Keratinocyte (primary cell): ENCODE measurements at places on chromosomes 1 and 21.

DNA sequence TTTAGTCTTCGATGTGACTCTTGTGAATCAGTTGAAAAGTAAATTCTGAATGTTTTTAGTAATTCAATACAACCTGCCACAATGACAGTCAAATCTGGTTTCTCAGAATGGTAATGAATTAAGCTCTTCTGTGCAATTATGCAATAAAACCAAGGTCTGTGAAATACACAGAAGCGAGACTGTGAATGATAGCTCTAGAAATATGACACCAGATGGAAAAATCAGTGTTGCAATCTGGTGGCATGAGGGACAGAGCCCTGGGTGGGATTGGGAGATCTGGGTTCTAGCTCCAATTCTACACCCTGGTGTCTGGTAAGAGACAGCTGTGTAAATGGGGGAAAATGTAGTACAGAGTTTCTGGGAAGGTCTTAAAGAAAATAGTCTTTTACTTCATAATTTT, 586.4 kb upstream of the ZRANB2 start:
- DNase-seq, result no peak
- no peaks in the 10 kb centered on the region for H3K27me3 ChIP-seq
- H3K4me1 ChIP-seq, result no peaks in the 10 kb centered on the region
- no peak overlapping the region for H3K27ac ChIP-seq

- peaks cover 7% of the 10 kb centered on the region for H3K27me3 ChIP-seq
- H3K27ac ChIP-seq, result no peak overlapping the region
These were observed 43.2 kb upstream of the COL6A1 start for GRCh38 chr21:45938453-45938755.

DNA sequence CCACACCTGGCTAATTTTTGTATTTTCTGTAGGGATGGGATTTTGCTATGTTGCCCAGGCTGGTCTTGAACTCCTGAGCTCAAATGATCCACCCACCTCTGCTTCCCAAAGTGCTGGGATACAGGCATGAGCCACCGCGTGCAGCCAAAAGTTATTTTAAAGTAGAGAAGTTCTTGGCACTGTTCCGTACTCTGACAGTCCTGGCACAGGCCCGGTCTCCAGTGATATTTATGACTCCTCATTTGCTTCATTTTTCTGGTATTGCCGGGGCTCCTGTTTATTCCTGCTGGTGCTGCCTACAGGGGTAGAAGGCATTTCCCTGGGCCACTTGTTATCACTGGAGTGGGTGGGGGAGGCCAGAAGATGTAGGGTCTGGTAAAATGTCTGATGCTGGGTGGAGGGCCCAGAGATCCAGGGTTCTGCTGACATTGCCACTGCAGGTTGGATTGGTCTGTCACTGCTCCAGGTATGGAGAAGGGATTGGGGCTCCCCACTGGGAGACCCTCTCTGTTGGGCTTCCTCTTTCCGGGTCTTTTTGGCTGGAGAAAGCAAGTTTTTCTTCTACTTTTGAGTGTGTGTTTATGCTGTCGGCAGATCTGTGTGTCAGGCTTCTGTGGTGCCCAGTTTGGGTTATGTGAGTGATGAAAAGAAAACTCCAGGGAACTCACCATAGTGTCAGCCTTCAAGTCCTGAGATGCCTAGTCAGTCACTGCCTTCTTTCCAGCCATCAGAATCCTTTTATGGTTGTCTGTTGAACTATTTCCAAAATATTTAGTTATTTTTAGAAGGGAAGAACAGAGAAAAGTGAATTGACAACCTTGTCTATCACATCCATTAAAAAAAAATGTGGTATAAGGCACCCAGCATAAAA, 4.5 kb downstream of the MROH7 start:
- H3K36me3 ChIP-seq, result no peaks in the 10 kb centered on the region
- peaks cover 9% of the 10 kb centered on the region for H3K27me3 ChIP-seq
- no peaks in the 10 kb centered on the region for H3K4me1 ChIP-seq

DNA sequence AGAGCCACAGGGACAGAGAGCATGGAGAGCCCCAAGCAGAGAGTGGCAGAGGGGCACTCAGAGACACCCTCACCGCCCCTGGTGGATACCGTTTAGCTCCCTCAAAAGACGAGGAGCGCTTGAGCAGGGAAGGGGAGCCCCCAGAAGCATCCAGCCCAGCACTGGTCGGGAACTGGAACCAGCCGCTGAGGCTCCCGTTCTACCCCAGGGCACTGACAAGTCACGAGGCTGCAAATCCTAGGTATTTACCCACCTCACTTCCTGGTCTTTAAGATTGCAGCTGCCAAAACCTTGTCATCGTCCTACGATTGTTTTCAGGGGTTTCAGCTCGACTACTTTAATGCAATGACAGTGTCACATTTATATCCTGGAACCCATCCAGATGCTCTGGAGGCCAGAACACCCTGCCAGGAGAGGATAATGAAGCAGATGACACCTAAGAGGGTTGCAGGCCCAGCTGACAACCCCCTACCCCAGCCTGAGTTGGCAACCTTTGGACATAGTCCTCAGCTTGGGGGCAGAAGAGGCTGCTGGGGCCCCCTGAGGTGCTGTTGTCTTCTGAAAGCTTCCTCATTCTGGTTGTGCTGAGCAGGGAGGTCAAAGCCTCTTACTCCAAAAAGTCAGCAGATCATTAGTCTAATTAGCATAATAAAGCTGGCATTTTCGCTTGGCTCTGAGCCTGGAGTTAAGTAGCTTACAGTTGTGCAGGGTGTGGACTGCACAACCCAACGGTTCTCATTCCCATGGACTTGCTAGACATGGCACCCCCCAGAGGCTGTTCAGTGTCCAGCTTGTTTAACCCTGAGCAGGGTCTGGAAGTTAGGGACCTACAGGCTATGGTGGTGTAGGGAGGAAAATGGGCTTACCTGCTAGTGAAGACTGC, 20.6 kb upstream of the BACE2 start:
- DNase-seq, result no peak
- H3K27ac ChIP-seq, result no peak overlapping the region
- H3K4me1 ChIP-seq, result peaks cover 3% of the 10 kb centered on the region

DNA sequence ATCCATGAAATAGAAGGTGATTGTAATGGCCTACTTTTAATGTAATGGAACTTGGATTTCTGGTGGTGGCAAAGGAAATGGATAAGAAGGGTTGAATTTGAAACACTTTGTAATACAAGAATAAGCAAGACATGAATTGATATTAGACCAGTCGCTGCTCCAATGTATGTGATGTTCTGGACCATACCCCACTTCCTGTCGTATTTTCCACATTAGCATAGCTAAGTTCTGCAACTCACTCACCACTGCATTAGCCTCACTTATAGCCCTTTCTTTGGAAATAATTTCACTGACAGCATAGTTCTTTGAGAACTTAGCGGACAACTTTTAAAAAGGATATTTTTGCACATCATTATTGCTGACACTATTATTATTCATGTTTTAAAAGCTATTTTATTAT, 32.3 kb upstream of the CNIH3 start:
- H3K4me1 ChIP-seq, result no peaks in the 10 kb centered on the region
- H3K27ac ChIP-seq, result no peak overlapping the region
- H3K36me3 ChIP-seq, result no peaks in the 10 kb centered on the region
- no peak for DNase-seq

DNA sequence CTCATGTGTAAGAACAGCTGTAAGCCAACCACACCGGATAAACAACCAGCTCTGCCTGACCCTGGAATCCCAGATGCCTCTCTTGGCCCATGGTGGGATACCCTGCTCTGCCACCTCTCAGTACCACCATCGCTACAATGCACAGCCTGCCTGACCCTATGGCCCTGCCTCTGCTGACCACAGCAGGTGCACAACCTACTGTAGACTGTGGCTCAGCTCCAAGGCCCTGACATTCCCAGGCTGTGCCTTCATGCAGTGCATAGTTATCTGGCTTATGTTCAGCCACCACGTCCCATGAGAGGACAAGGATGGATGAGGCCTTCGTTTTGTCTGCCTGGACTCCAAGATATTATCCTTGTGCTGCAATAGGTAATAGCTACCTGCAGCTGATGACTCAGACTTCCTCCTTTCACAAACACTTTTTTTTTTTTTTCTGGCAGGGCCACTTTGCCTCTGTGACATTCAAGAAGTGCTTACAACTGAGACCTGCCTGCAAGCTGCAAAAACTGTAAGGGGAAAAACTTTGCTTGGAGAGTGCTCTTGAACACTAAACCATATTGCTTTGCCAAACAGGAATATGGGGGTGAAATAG, 177.7 kb downstream of the URB2 start:
- H3K36me3 ChIP-seq, result no peaks in the 10 kb centered on the region
- no peaks in the 10 kb centered on the region for H3K4me1 ChIP-seq
- H3K27me3 ChIP-seq, result no peaks in the 10 kb centered on the region
- DNase-seq, result no peak
- no peak overlapping the region for H3K4me3 ChIP-seq

GRCh38 chr21:44995343-44995941, 55.6 kb downstream of the SLX9 start:
- no peaks in the 10 kb centered on the region for H3K36me3 ChIP-seq
- peaks cover 13% of the 10 kb centered on the region for H3K27me3 ChIP-seq
- H3K27ac ChIP-seq, result no peak overlapping the region

GRCh38 chr1:219433001-219433400, 179.9 kb downstream of the ZC3H11B start:
- no peak for DNase-seq
- no peak overlapping the region for H3K4me3 ChIP-seq
- H3K36me3 ChIP-seq, result no peaks in the 10 kb centered on the region
- no peaks in the 10 kb centered on the region for H3K27me3 ChIP-seq

DNA sequence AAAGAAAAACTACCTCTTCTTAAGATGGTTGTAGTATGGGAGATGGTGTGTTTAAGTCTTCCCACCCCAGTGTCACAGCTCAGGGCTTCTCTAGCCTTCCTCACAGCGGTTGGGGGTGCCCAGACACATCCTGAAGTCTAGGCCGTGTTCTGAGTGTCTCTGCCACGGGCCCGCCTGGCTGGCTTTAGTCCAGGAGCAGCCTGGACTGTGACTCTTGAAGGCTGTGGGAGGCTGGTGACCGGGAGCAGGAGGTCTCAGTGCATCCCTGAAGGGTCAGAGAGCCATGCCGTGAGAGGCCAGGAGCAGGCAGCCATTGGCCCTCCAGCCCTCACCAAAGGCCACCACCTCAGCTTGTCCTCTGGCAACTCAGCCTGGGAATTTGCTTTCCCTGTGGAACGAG, 4.5 kb downstream of the EPHX1 start:
- DNase-seq, result no peak
- H3K27me3 ChIP-seq, result no peaks in the 10 kb centered on the region
- H3K4me1 ChIP-seq, result peaks cover 14% of the 10 kb centered on the region
- no peak overlapping the region for H3K27ac ChIP-seq
- no peaks in the 10 kb centered on the region for H3K36me3 ChIP-seq

GRCh38 chr1:229781453-229781852, 155.4 kb downstream of the URB2 start:
- H3K4me1 ChIP-seq, result no peaks in the 10 kb centered on the region
- H3K27ac ChIP-seq, result no peak overlapping the region
- no peak for DNase-seq
- no peaks in the 10 kb centered on the region for H3K36me3 ChIP-seq
- no peak overlapping the region for H3K4me3 ChIP-seq

DNA sequence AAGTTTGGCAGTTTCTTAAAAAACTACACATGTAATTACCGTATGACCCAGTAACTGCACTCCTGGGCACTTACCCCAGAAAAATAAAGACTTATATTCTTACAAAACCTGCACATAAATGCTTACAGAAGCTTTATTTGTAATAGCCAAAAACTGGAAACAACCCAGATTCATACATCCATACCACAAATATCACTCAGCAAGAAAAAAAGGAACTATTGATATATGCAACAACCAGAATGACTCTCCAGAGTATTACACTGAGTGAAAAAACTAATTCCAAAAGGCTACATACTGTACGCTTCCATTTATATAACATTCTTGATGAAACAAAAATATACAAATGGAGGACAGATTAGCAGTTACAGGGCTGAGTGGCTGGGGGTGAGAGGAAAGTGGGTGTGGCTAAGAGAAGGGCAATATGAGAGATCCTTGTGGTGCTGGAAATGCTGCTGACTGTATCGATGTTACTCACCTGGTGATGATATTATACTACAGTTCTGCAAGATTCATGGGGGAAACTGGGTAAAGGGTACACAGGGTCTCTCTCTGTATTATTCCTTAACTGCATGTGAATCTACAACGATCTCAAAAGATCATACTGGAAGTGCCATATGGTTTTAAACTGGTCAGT, 96.0 kb upstream of the GNG4 start:
- H3K27ac ChIP-seq, result no peak overlapping the region
- no peaks in the 10 kb centered on the region for H3K27me3 ChIP-seq
- H3K4me1 ChIP-seq, result peaks cover 16% of the 10 kb centered on the region
- peaks cover 10% of the 10 kb centered on the region for H3K36me3 ChIP-seq

GRCh38 chr1:169809370-169810095, 14.8 kb upstream of the METTL18 start:
- H3K27ac ChIP-seq, result no peak overlapping the region
- no peak for DNase-seq
- no peaks in the 10 kb centered on the region for H3K4me1 ChIP-seq
- H3K27me3 ChIP-seq, result no peaks in the 10 kb centered on the region
- H3K36me3 ChIP-seq, result no peaks in the 10 kb centered on the region
- H3K4me3 ChIP-seq, result no peak overlapping the region

DNA sequence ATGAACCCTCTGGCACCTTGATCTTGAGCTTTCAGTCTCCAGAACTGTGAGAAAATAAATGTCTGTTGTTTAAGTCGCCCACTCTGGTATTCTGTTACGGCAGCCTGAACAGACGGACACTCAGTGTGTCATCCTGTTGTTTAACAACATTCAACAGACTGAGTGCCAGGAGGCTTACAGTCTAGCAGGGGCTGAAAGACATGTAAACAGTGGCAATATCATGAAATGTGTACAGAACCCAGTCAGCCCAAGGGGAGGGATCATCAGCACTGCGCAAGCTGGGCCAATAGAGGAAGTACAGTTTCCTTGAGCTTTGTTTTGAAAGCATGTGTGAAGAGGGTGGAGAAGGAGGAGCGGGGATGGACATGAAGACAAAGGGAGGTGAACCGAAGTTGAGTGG, 13.6 kb downstream of the DIP2A start:
- no peak overlapping the region for H3K4me3 ChIP-seq
- DNase-seq, result no peak
- peaks cover 7% of the 10 kb centered on the region for H3K36me3 ChIP-seq
- no peaks in the 10 kb centered on the region for H3K4me1 ChIP-seq
- no peak overlapping the region for H3K27ac ChIP-seq
- no peaks in the 10 kb centered on the region for H3K27me3 ChIP-seq

GRCh38 chr1:89802841-89803240, 18.0 kb upstream of the LRRC8D start:
- H3K4me1 ChIP-seq, result peaks cover under 1% of the 10 kb centered on the region
- DNase-seq, result no peak
- no peaks in the 10 kb centered on the region for H3K36me3 ChIP-seq
- H3K27ac ChIP-seq, result no peak overlapping the region
- H3K27me3 ChIP-seq, result no peaks in the 10 kb centered on the region
- H3K4me3 ChIP-seq, result no peak overlapping the region

GRCh38 chr1:190373705-190374336, 103.8 kb downstream of the BRINP3 start:
- DNase-seq, result no peak
- H3K4me3 ChIP-seq, result no peak overlapping the region
- no peak overlapping the region for H3K27ac ChIP-seq

- no peak overlapping the region for H3K4me3 ChIP-seq
- no peak for DNase-seq
- no peaks in the 10 kb centered on the region for H3K4me1 ChIP-seq
- no peaks in the 10 kb centered on the region for H3K27me3 ChIP-seq
These were observed 199.4 kb upstream of the PTGFR start for GRCh38 chr1:78291418-78291817.
